ENCODE measurements at places on chromosomes 5 and 9.

- DNase-seq: peak; percentile 51
Measured at GRCh38 chr5:38994324-38994927, 79.8 kb downstream of the RICTOR start.

- DNase-seq: no peak
Measured at GRCh38 chr9:134627417-134628353, 13.9 kb upstream of the COL5A1 start.

GRCh38 chr5:73229271-73229670, 56.3 kb downstream of the TMEM174 start:
- DNase-seq: no peak

DNA sequence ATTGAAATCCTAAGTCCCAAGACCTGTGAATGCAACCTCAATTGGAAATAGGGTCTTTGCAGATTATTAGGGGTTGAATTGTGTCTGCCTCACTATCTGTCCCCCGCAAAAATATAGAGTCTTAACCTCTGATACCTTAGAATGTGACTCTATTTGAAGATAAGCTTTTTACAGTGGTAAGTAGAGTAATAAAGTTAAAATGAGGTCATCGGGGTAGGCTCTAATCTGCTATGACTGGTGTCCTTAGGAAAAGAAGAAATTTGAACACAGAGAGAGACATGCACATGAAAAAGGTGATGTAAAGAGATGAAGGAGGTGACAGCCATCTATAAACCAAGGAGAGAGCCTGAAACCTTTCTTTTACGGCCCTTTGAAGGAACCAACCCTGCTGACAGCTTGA, 287.1 kb upstream of the ADRA1B start:
- DNase-seq: no peak

DNA sequence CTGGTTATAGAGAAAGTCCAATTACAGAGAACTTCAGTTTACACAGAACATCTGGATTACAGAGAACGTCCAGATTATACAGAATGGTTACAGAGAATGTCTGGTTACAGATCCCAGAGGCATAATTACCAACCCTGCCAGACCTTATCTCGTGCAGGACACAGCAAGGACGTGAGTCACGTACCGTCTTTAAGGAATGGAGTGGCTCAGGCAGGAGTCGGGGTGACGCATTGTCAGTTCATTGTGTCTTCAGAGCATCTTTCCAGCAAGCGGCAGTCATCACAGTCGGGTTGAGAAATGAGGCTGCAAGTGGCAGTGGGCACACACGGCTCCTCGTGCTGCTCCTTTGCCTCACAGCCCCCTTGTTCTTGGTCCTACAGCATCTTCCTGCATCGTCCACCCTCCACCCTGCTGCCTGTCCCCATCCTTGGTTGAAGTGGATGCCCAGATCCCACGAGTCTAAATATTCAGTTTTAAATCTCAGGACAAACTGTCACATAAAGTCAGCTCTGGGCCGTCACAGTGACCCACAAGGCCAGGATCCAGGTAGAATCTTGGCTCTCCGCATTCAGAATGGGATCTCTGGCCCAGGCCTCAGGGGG, 30.0 kb upstream of the SLC6A19 start:
- no peak for DNase-seq

GRCh38 chr5:1708592-1709141, 91.0 kb downstream of the MRPL36 start:
- DNase-seq: no peak

DNA sequence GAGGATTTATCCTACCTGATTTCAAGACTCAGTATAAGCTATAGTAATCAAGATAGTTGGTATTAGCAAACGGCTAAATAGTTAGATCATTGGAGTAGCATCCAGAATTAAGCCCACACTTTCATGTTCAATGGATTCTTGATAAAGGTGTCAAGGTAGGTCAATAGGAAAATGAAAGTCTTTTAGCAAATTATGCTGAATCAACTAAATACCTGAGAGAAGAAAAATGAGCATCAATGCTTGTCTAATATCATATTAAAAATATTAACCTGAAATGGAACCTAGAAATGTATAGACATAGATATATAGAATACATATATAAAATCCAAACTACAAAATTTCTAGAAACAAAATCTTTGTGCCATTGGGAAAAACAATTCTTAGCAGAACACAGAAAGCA, 685.6 kb downstream of the DTWD2 start:
- DNase-seq: no peak

DNA sequence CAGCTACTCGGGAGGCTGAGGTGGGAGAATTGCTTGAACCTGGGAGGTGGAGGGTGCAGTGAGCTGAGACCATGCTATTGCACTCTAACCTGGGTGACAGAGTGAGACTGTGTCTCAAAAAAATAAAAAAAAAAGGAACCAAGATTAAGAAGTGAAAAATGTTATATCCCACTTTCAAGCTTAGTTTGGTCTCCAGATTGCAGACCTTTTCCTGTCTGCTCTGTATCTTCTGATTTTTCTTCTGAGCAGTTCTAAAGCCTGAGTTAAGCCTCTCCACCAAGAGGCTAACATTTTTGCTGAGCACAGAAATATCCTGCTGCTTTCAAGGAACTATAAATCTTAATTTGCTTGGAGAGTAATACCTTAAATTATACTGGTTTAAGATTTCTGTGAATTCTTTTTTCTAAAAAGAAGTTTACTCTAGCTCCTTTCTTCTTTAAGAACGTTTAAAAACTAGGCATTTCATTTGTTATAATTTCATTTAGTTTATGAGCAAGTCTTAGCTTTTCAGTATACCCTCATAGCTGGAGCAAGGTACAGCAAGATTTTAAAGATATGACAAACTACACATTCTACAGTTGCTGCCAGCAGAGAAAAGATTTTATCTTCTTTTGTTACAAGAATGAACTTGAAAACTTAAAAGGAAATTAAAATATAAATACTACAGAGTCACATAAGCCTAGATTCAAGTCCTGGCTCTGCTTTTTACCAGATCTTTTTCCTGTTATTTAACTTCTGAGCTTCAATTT, 55.0 kb downstream of the GARNL3 start:
- DNase-seq: no peak

DNA sequence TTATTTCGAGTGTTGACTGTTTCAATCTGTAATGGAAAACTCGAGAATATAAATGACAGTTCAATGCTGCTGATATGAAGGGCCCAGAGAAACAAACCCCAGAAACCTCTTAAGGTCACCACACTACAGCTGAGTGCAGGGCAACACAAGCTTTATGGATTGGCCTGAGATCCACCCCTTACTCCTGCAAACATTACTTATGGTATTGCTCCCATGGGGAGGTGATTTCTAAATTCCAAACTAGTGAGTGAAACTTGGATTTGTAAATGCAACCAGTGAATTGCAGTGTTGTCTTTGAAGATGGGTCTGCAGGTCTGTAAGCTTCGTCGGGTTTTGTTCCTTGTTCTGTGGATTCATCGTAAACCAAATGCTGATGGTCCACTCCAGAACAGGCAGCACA, 85.4 kb downstream of the NTRK2 start:
- DNase-seq: no peak

DNA sequence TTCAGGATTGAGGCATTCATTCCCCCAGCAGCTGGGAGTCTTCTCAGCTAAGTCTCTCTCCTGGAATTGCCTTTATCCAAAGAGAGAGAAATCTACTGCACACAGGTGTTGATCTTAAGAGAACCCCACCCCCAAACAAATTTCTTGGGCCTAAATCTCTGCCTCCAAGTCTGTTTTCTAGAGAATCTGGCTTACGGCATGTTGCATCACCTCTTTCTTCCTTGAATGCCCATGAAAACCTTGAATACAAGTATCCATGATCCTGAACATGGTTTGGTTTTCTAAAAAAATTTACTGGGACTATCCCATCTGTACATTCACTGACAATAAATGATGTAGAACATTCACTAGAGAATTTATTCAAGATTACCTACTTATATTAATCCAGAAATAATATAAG, 401.6 kb downstream of the PDE4D start:
- no peak for DNase-seq

DNA sequence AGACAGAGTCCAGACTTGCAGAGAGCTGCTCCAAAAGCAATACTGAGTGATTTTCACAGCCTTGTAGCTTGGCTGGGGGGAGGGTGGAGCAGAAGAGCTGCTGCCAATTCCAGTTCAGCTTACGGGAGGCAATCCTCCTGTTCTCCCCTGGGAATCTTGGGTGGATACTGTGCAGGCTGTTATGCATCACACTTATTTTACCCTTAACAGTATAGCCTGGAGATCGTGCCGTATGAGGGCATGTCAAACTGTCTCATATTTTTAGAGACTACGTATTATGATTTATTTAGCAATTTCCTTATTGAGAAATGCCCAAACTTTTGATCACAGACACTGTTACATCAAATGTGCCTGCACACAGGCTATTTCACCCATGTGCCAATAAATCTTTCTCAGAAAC, 85.2 kb downstream of the BASP1 start:
- no peak for DNase-seq

GRCh38 chr5:163506726-163507125, 1.3 kb downstream of the MAT2B start:
- DNase-seq: peak; percentile 62

DNA sequence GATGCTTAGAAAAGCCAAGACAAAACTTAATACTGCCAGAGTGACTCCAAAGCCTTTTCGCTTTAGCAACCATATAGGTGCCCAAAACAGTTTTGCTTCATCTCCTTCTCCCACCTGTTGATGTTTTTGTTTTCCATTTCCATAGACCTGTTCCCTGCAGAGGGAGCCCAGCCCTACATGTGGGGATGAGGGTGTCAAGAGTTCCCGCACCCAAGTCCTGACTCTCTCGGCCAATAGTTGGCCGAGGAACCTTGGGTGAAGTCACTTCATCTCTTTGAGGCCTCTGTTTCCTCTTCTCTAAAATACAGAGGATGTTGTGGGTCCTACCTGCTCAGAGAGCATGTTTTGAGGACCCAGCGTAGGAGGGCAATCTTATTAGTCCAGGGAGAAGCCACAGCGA, 38.5 kb upstream of the LCP2 start:
- peak; percentile 22 for DNase-seq

DNA sequence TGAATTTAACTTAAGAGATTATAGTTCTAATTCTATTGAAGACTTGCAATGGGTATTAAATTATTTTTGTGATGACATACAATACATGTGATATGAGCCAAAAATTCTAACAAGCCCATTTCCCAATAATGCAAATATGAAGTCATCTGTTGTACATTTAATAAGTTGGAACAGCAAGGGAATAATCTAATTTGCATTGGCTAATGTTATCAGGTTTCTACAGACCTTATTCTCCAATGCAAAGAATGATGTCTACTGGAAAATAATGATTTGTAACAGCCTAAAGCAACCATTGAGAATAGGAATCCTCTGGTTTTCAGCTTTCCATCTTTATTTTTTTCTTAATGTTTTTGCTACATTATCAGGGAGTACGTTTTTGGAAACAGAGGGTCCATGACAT, 89.1 kb upstream of the MINAR2 start:
- DNase-seq: no peak

- no peak for DNase-seq
Measured at GRCh38 chr5:168883281-168883741, 304.1 kb upstream of the PANK3 start.

DNA sequence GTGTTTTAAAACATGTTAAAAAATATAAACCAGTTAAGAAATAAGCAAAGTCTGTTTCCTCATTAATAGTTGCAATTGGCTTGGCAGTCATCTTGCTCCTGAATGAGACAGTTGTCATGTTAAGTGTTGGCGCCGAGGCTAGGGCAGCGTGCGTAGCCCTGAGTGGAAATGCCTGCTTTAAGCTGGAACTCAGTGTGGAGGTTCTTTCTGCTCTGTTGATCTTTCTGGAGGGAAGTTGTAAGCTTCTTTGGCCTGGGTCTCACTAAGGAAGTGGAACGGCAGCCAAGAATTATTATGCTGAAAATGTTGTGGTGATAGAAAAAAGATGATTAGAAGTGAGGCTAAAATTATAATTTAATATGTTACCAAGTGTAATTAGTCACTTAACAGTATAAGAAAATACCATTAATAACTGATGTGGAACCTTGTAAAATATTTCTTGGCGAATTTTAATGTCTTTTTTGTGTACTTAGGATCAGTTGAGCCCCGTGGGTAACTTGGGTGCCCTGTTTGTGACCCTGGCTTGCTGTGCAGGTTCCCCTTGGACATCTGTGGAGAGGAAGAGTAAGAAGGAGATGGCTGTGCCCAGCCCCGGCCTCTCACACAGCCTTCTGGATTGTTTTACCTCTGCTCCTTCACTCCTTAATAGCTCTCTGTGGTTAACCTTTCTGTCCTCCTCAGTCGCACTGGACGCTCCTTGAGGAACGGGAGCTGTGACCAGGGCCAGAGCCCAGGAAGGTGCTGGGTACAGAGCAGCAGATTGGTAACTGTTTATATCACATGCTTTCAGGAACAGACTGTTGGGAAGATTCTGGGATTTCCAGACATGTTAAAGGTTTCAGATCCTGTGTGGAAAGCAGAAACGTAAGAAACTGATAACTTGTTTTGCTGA, 31.0 kb downstream of the PCBD2 start:
- DNase-seq: no peak

DNA sequence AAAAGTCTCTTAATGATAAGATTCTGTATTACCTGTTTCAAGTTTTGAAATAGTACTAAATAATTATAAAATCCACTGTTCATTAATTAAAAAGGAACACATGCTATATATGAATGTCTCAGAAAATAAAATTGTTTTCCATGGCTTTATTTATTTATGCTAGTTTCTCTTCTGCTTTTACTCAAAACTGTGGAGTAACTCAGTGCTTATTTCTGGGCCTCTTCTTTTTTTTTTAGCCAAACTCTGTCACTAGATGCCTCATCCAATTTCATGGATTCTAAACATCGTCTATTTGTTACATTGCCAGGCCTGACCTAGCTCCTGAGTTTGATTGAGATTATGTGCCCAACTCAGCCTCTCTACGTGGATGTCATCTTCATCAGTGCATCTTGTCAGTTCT, 1509.7 kb downstream of the MAT2B start:
- no peak for DNase-seq

GRCh38 chr5:4627131-4627530, 513.0 kb upstream of the ADAMTS16 start:
- DNase-seq: no peak

DNA sequence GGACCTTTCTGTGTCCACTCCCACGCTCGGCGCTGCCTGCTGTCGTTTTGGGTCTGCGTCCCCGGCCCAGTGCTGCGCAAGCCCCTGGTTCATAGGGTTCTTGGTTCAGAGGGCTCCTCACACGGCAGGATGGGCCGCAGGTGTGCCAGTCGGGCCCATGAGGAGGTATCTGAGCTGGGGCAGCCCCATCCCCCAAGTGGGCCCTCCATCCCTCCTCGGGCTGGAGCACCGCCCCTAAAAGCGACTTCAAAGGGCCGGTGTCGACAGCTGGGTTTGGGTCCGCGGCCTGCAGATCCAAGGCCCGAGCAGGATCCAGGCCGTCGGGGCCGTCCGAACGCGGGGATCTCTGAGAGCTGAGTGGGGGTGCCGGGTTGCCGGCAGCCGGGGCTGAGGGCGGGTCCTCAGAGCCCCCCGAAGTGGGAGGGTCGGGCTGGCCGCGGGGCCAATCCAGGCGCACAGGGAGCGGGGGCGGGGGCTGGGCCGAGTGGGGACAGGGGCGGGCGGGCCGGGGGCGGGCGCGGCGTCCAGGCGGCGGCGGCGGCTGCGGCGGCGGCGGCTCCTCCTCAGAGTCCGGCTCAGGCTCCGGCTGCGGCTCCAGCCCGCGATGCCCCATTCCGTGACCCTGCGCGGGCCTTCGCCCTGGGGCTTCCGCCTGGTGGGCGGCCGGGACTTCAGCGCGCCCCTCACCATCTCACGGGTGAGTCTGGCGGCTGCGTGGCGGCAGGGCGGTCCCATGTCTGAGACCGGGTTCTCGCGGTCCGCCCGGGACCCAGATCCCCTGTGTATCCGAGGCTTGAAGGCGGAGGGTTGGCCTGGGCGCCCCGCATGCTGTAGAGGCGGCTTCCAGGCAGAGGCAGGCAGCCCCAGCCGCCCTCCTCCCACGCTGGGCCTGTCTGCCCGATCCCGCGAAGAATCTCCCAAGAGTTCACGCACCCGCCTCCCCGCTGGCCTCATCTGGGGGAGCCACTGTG, at the start of gene PDLIM4:
Gene PDLIM4, plus strand, starts transcription at position 566 of the 971 bp plus-strand sequence. Its CDS starts 39 bp downstream, at position 605.
- no peak for DNase-seq

Measured in CD4-positive, alpha-beta T cell treated with Interleukin-2 at 100 ng/mL for 4 hours (primary cell).